ENCODE measurements at places on chromosomes 16 and 17. TPM values are rescaled to one million over a fixed set of nuclear protein-coding genes. Genes with fewer than 3 reads are reported as not detected.

- no peak for DNase-seq
Measured at GRCh38 chr17:75390982-75391381, 14.5 kb downstream of the GRB2 start.

- DNase-seq, result peak; percentile 49
Measured at GRCh38 chr17:20314834-20315233, 152.5 kb downstream of the LGALS9B start.

DNA sequence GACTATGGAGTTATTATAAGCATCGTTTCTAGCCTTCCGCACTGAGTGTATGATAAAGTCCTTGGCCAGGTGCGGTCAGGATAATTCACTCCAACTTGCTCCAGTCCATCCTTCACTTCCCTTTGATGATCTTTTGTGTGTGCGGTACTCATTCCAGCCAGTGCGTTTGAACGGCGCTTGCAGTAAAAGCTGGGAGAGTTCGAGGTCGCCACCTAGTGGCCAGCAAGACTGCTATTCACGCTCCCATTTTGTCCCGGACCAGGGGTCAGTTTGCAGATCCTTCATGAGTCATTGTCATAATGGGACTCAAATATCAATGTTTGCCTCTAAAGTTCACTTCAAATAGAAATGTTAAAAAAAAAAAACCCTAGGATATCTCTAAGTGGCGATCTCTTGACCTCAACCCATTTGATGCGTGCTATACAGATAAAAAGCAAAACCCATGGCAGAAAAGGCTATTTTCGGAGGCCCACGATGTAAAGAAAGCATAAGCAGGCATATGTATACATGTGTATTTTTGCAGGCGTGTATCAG is 417.1 kb downstream of the TMEM114 start:
- DNase-seq, result peak; percentile 69

- DNase-seq, result no peak
Measured at GRCh38 chr17:77264617-77265230, 124.0 kb downstream of the SEC14L1 start.

DNA sequence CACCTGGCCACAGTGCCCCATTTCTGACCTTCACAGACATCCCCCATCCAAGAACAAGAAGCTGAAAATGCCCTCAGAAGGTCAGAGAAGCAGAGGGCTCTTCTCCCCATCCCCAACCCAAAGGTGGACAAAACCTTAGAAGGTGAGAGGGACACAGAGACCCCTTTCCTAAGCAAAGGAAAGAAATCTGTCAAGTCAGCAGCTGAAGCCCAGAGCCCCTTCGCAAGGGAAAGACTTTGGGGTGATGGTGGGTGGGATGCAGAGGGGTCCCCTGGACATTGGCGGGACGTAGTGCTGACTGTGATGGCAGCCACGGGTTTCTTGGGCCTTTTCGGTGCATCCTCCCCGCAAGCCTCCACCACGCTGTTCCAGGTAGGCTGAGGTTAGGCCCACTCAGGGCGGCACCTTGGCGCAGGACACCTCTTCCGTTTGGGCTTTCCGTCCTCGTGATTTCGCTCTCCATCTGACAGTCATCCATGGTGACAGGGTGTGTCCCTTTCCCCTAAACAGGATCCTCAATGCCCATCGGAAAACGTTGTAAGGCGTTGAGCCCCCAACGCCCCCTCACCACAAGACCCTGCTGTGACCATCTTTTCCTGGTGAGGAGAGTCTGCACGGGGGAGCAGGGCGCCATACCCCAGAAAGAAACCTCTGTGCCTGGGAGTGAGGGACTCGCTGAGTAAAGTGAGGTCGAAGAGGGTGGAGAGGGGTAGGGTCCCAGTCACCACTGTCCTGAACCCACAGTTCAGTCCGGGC is 10.7 kb upstream of the GSDMA start:
- no peak for DNase-seq

GRCh38 chr16:14418795-14419225 is 211.2 kb downstream of the PARN start:
- no peak for DNase-seq

- no peak for DNase-seq
Measured at GRCh38 chr16:8622315-8622656, 788 bp downstream of the METTL22 start.

DNA sequence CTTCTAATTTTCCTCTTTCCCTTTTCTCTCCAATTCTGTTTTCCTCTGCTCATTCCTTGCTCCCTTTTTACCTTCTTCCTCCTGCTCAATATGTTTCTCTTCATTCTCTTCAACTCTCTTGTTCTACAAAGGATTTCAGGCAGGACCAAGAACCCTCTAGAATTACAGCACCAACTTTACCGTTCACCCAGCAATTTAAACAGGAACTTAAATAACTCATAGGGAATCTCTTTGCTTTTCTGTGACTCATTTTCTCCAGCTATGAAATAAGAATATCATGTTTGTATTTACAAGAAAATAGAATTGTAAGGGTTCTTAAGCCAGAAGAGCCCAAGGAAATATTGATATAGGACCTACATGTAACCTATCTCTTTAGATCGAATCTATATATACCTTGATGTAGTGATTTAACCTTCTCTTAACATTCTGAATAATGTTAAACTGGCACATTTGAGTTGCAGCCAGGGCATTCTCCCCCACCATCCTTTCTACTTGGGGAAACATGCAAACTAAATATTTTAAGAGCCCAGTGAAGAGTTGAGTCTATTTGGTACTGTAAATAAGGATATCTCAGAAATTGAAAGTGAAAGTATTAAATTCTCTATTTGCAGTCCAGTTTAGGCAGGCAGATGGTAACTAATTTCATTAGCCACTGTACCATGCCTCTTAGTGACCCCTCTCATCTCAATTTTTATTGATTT is 137.0 kb downstream of the ANKFN1 start:
- DNase-seq, result no peak

- DNase-seq, result no peak
Measured at GRCh38 chr16:67897231-67897630, 4.2 kb downstream of the PSKH1 start.

DNA sequence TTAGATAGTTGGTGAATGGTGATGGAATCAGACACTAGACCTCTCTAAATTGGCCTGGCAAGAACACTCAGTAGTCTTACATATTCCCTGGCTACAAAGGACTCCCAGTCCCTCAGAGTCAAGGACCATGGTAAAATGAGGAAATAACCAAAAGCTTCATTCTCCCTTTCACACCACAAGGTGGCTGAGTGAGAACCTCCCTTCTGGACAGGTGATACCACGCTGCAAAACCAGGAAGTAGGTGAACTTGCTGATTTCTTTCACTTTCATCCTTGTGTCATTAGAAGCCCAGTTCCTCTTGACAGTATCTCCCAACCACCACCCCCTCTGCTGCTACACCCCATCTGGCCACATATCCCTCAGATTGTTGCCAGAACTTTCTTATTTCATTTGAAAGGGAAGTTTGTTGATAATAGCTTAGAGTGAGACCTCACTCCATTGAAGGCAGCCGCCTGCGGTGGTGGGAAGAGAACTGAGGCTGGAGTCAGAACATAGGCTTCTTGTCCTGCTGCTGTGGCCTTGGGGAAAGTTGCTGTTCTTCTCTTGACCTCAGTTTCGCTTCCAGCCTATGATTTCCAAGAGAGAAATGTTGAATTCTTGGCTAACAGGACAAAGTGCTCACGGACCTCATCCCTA is 290.6 kb upstream of the CCL2 start:
- DNase-seq, result peak; percentile 81

DNA sequence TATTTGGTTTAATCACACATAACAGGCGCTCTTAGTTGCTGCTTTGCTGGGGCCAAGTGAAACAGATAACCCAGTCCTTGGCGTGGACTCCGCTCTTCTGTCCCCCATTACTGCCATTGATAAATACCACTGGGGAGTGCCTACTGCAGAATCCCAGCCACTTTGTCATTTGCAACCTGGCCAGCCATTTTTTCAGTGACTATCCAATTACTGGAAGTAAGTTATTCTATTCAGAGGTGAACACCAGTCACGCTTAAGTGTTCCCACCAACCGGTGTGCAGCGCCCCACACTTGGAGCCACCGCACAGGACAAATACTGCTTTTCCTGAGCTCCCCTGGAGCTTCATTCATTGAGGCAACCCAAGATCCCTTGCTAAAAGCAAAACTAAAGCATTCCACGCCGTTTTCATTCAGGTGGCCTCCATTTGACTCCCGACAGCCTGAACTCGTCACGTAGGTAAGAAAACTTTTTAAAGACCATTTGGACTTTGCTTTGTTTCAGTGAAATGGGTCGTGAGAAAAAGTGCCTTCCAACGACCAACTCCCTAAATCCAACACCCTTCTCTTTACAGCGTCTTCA is 1.8 kb downstream of the USP7 start:
- DNase-seq, result peak; percentile 67

DNA sequence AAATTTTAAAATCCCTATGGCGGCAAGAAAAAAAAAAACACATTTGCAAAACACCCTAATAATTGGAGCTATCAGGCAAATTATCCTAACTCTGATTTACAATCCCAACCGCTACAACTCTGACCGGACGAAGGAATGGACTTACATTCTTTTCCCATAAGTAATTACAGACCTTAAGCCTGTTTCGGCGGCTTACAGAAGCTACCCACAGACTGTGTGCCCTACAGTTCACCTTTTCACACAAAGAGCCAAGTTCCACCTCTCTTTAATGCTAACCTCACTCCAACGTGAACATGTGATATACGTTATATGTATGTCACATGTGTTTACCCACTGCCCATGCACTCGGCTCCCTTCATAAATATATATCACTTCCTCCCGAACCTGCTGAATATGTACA is 8.7 kb upstream of the MEAK7 start:
- DNase-seq, result no peak

- DNase-seq, result no peak
Measured at GRCh38 chr16:68378436-68379415, 67.9 kb downstream of the PRMT7 start.

GRCh38 chr16:54407596-54407995 is 121.0 kb upstream of the IRX3 start:
- DNase-seq, result no peak

GRCh38 chr17:38357486-38358123 is 6.0 kb downstream of the SOCS7 start:
- DNase-seq, result no peak

GRCh38 chr17:17723354-17724261 is 42.4 kb downstream of the RAI1 start:
- peak; percentile 74 for DNase-seq

GRCh38 chr17:50926523-50926922 is 60.4 kb upstream of the TOB1 start:
- no peak for DNase-seq

- DNase-seq, result no peak
Measured at GRCh38 chr16:30569746-30570635, 1.5 kb downstream of the ZNF688 start.

Gene FBXO31
- 37.1 TPM for total RNA-seq

Gene KCNH6
- not detected for total RNA-seq

Gene PRRT2
- 1.6 TPM for total RNA-seq

Gene NOD2
- 9.3 TPM for total RNA-seq

Gene HOXB13
- not detected for total RNA-seq

Gene TMC8
- 231 TPM for total RNA-seq

Gene SLC35B1
- 78.9 TPM for total RNA-seq

Gene FOXO3B
- total RNA-seq, result 6.4 TPM

All from activated CD4-positive, alpha-beta T cell treated with anti-CD3 and anti-CD28 coated beads, Interleukin-2, amount 10 ng/mL, durations not matched to agents 24 days and 14 days (primary cell).